ENCODE measurements at places on chromosomes 1 and 21. TPM values are rescaled to one million over a fixed set of nuclear protein-coding genes. Genes with fewer than 3 reads are reported as not detected.

DISP3 gene
- total RNA-seq, result 0.18 TPM

PDE9A gene
- 32.6 TPM for total RNA-seq

DNA sequence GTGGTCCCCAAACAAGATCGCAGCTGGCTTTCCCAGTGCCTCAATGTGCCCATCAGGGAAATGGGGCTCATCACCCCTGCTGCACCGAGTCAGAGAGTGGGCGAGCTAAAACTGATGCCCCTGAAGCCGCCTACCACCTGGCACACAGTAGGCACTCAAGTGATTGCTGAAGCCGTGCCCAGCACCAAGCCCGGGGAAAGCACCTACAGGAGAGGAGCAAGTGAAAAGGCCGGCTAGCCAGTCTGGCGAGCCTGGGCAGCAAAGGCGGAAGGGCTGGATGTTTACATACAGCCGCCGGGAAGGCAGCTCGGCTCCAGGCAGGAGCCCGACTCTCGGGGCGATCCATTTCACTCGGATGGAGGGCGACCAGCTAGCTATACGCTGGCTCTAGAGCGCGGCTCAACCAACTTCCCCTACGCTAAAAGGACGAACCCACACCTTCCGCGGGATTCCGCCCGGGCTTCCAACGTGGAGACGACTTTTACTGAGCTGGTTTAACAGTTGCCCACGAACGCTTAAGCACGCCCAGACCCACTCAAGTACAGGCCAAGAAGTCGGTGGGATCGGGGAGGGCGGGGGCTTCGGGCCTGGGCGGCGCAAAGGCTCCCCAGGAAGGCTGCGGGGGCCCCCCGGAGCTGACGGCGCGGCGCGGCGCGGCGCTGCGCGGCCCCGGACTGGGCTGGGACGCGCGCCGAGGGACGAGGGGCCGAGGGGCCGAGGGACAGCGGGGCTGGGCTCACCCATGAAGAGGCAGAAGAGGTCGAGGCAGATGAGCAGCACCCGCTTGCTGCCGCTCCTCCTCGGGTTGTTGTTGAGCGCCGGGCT is 1.0 kb downstream of the PLPP3 start:
- peak; percentile 73 for DNase-seq

DNA sequence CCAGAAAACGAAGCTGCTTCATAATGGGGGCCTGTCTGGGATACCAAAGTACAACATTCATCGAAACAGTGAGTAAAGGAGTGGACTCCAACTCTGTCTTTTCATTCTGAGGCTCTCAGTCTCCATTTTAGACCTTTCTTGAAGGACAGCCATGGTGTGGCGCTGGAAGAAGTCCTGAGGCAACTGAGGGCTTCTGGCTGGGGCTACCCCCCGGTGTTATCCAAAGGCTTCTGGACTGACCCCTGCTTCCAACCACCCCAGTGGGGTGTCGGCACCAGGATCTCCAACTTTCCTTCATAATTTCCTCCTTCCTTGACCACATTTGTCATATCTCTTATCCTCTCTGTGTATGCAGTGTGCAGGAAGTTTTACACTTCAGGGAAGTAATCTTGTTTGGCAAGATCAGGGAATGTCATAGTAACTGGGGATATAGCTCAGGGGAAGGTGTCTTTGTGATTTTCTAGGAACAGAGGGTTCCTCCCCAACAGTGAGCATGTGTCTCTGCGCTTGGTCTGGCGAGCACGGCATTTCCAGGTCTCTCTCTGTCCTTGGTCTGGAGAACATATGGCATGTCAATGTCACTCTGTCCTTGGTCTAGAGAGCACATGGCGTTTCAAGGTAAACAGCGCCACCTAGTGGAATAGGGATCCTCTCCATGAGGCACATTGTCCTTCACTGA is 19.4 kb upstream of the BSDC1 start:
- DNase-seq, result peak; percentile 64

- no peak for DNase-seq
Observed at GRCh38 chr1:8914466-8914865, 31.2 kb upstream of the CA6 start.

GRCh38 chr1:17874710-17875109 is 119.6 kb downstream of the ACTL8 start:
- no peak for DNase-seq

- DNase-seq, result no peak
Observed at GRCh38 chr1:166017395-166017794, 149.4 kb downstream of the FAM78B start.
